ENCODE measurements at places on chromosomes 11 and 22.

GRCh38 chr11:46533396-46534100 lies 60.3 kb downstream of the AMBRA1 start:
- DNase-seq: no peak

DNA sequence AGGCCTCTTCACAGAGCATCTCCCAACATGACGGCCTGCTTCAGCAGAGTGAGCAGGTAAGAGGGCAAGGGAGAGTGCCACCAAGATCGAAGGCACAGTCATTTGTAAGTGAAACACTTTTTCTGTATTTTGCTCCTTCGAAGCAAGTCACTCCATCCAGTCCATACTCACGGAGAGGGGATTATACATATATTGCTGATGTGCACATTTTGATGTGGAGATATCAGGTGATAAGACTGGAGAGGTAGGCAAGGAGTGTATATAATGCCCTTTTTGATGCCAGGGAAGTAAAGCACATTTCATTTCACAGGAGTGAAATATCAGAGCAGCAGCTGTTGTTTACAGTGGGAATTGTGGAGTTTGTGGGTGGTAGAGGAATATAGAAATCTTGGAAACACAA lies 11.2 kb downstream of the PTS start:
- no peak for DNase-seq

GRCh38 chr11:135043434-135043833 lies 631.4 kb upstream of the B3GAT1 start:
- DNase-seq: no peak

GRCh38 chr11:78725200-78725599 lies 150.5 kb upstream of the NARS2 start:
- DNase-seq: no peak

GRCh38 chr11:112967082-112967481 lies 5.9 kb downstream of the NCAM1 start:
- DNase-seq: no peak

DNA sequence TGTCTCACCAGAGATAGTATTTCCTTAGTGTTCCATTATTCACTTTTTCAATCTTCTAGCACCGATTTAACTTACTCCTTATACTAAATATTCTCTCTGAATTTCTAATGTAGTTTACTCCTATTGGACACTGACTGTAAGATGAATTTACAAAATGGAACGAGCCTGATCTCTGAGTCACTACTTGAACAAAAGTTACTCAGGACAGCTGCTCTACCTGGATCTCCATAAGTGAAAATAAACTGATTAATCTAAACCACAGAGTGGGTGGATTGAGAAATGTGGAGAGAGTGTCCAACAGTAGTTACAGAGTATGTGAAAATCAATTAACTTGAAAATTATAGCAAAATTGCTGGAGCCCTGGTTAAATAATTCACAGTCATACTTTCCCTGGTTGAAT lies 141.7 kb upstream of the CHORDC1 start:
- no peak for DNase-seq

DNA sequence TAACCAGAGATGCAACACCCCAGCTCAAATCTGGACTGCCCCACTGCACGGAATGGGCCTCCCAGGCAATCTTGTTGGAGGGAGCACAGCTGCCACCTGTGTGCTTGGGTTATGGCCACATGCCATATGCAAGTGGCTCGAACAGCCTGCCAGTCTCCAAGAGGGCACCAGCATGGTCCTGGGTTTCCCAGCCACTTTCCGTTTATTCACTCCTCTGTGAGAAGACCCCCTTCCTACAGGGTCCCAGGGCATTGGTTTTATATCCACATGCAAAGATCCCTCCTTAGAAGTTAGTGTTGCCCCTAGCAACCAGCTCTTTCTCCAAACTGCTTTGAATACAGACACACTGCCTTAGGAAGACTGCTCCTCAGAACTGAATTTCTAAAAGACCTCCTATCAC lies 487.8 kb downstream of the BUD13 start:
- DNase-seq: no peak

DNA sequence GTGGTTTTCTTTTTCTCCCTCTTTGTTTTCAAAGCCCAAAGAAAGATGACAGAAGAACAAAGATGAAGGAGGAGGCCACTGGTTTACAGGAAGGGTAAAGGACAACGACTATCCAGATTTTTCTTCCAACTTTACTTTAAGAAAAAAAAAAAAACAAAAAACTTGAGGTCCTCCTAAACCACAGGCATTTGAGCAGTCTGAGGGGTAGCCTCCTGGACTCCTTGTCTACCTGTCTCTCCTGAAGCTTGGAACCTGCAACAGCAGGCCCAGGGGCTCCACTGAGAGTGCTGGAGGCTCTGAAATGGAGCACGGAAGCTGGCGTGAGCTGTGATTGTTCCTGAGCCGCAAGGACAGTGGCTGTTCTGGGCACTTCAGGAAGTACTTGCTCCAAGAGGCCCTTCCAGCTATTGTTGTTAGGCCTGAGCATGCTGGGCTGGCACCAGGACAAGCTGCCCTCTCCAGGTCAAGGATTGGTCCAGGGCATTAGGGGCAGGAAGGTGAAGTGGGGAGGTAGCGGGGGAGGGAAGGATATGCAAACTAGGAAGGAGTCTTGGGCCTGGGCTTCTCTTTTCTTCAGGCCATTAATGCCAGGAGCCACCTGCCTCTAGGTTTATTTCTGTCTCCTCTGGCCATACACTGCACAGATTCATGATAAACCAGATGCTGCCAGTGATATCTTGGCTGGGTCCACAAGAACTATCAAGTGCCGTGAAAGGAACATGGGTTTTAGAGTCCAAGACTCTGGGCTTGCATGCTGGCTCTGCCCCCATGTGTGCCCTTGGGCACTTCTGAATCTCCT lies 147.3 kb downstream of the CCDC34 start:
- no peak for DNase-seq

DNA sequence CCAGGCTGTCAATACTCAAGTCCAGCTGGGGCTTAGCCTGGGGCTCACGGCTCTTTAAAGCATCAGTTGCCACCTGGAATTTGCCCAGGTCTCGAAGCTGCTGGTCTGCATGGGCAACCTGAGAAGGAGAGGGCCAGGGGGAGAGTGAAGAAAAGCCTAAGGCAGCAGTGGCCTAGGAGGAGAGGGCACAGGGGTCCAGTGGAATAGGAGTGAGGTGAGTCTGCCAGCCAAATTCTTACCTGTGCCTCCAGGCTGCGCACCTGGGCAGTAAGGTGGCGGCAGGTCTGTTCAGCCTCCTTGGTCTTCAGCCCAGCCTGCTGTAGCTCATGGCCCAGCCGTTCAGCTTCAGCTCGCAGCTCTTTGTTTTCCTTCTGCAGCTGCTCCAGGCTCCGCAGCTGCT lies 10.0 kb downstream of the IL18BP start:
- DNase-seq: no peak

DNA sequence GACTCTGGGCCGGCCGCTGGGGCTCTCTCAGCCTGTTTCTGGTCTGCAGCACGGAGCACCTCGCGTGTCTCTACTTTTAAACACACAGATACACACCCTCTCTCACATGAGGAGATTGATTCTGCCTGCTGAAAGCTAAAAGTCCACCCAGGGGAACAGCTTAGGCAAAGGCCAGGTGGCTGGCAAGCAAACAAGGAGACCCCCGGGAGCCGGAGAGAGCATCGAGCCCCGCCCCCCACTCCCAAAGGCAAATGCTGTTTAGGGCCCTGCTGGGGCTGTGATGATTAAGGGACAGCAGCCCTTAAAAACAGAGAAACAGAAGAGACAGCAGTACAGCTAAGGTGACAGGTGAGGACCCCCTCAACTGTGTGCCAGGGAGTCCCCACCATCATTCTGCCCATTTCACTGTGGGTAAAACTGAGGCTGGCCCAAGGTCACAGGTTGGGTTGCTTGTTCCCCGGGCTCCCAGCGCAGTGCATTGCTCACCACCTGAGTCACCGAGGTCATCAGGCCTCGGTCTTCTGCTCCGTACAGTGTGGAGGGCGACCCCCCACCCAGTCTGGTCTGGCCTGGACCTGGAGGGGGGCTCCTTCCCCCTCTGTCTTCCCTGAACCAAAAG lies 6.8 kb downstream of the CABP7 start:
- no peak for DNase-seq

- no peak for DNase-seq
Measured at GRCh38 chr11:94046796-94047195, 25.6 kb downstream of the HEPHL1 start.

DNA sequence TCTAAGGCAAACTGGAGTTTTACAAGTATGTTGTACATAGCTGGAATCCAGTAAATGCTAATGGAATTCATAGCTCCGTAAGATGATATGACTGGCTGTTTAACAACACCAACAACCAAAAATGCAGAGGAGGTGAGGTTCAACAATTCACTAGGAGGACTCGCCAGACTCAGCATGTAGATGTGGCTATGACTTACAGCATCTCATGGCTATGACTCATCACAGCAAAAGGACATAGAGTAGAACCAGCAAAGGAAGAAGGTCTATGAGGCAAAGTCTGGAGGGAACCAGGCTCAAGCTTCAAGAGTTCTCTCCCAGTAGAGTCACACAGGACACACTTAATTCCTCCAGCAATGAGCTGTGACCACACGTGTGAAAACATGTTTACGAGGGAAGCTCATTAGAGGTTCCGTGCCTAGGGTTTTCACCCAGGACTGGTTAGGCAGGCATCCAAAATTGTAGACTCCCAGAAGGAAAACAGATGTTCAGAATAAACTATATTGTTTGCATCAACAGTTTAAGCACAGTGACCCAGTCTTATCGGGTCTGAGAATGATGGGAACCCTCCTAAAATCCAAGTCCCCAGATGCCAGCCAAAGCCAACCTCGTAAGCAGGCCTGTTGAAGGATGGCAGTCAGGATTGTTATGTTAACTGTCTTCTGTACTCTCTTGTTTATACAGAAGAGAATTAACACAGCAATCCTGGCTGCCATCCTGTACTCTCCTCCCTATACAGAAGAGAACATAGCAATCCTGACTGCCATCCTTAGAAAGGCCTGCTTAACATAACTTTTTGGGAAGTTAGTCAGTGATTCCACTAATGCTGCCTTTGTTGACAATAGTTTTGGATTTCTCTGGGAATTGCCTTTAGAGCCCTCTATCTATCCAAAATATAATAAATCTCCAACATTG lies 116.6 kb downstream of the LARGE1 start:
- no peak for DNase-seq

DNA sequence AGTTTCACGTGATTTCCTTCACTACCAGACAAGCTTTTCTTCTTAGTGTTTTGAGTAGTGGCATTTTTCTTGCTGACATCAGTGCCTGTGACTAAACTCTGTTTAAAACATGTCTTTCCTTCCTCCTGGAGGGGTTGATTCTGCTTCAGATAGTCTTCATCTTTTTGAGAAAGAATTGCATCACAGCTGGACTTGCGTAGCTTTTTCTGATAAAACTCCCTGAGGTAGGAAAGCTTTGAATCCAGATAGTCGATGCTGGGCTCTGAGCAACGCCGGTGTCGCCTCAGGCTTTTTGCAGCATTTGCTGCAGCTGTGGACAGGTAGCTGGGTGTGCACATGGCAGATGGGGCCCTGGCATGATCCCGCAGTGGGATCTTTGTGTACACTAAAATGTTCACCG lies 131.7 kb downstream of the ARHGAP20 start:
- no peak for DNase-seq

DNA sequence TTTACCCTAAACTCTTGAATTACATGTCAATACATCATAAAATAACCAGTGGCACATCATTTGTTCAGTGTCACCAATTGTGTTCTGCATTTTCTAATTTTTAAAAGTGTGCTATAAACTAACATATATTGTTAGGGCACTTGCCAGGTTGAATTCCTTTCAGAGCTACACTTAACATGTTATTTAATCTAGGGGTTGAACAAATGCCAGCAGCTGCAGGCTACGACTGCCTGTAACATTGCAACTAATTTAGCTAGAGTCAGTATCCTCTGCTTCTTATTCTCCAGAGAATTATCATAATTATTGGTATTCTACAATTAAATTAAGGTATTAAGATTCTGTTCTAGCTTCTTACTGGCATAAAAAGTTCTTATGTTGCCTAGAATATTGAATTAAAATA lies 46.4 kb upstream of the ARHGAP42 start:
- DNase-seq: no peak

GRCh38 chr11:119341222-119342022 lies 739 bp upstream of the C1QTNF5 start:
- no peak for DNase-seq

GRCh38 chr11:70725739-70726138 lies 327.4 kb downstream of the CTTN start:
- no peak for DNase-seq

DNA sequence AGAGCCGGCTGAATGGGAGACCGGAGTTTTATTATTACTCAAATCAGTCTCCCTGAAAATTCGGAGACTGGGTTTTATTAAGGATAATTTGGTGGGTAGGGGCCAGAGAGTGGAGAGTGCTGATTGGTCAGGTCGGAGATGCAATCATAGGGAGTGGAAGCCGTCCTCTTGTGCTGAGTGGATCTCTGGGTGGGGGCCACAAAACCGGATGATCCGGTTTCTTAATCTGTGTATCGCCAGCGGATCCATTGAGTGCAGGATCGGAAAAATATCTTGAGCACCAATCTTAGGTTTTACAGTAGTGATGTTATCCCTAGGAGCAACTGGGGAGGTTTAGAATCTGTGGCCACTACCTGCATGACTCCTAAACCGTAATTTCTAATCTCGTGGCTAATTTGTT lies 886 bp upstream of the NIPSNAP1 start:
- DNase-seq: no peak

DNA sequence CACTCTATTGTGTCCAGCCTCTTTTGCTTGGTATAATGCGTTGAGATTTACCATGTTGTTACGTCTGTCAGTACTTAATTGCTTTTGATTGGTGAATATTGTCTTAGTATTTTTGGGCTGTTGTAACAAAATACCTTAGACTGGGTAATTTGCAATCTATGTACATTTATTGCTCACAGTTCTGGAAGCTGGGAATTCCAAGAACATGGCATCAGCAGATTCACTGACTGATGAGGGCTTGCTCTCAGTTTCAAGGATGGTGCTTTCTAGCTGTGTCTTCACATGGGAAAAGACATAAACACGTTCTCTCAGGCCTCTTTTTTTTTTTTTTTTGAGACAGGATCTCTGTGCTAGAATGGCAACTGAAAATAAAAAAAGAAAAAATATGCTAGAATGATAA lies 46.7 kb upstream of the INCENP start:
- DNase-seq: no peak

DNA sequence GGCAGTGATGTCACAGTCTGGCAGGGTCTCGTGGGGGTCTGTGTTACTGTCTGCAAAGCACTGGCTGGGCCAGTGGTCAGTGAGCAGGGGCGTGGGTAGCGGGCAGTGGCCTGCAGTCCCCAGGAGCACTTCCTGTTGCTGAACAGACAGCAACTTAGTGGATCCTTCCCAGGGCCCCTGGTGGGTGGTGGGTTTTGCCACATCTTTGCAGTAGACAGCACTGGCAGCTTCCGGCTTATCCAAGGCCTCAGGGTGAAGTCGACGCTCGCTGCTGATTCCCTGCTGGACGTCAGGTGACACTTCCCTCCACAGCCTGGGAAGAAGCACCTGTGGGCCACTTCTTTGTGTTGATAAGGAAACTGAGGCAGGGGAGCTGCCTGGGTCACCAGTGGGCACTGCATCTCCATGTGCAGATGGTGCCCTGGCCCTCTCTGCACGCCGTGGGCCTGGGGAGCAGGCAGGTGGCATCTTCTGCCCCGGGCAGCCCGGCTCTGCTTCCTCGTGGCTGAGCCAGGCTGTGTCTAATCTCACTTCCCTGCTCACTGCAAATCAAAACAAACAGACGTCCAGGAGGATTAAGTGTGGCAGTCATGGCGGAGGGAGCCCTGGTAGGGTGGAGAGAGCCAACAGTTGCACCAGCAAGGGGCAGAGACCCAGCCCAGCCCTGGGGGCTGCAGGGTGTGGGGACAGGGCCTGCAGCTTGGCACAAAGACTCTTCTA lies 79.8 kb downstream of the KCNQ1 start:
- DNase-seq: no peak
